ENCODE measurements at places on chromosomes 1 and 21.

- DNase-seq, result no peak
These were observed 6.3 kb downstream of the MAST2 start for GRCh38 chr1:45809761-45810160.

- no peak for DNase-seq
These were observed 144.6 kb downstream of the NFIA start for GRCh38 chr1:61226791-61227567.

GRCh38 chr1:81702903-81703302 lies 97.8 kb upstream of the ADGRL2 start:
- DNase-seq, result no peak

DNA sequence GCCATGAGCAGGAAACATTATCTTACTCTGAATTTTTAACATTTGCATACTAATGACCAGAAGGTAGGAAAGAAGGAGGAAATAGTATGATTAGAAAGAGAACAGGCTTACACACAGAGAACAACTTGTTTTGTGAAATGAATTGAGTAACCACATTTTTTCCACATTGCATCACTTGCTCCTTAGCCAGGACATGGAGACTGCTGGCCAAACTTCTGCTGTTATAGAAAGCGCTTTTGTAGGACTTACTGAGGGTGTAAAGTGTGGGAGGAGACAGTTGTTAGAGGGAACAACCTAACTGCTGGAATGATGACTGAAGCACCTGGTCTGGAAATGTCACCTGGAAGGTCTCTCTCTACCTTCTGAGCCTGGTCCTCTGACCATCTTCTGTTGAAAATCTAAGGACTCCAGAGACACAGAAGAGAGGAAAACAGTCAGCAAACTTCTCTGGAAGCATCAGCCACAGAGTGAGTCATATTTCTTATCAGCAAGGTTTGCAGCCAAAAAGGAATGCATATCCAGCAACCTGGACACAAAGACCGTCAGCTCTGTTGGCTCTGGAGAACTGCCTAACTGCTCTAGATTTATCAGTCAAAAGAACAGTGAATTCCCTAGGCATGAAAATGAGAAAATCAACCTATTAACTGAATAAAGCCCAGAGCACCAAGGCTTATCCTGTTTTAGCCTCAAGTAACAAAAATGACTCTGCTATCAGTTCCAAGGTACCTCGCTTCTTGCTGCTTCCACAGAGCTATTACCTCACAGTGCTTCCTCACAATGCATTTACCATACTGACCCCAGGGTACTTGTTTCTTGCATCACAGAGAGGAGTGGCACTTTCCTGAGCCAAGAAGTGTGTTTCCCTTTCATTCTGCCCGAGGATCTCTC lies 88.0 kb upstream of the SLFNL1 start:
- no peak for DNase-seq

DNA sequence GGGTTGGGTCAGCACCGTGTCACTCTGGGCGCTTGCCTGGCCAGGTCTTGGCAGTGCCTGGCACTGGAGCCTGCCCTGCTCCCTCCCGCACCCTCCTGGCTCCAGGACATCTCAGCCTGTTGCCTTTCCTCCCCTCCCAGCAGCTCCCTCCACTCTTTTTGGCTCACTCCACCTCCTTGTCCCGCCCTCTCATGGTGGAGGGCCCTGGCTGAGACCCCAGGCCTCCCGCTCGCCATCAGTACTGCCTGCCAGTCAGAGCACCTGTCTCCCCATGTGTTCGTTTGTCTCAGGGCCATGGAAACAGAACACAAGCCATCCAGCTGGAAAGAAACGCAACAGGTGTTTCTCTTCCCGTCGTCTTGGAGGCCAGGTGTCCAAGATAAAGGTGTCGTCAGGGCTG lies 61.0 kb downstream of the B3GALT5 start:
- DNase-seq, result no peak

- no peak for DNase-seq
These were observed 27.7 kb downstream of the PLPP3 start for GRCh38 chr1:56551691-56552090.

DNA sequence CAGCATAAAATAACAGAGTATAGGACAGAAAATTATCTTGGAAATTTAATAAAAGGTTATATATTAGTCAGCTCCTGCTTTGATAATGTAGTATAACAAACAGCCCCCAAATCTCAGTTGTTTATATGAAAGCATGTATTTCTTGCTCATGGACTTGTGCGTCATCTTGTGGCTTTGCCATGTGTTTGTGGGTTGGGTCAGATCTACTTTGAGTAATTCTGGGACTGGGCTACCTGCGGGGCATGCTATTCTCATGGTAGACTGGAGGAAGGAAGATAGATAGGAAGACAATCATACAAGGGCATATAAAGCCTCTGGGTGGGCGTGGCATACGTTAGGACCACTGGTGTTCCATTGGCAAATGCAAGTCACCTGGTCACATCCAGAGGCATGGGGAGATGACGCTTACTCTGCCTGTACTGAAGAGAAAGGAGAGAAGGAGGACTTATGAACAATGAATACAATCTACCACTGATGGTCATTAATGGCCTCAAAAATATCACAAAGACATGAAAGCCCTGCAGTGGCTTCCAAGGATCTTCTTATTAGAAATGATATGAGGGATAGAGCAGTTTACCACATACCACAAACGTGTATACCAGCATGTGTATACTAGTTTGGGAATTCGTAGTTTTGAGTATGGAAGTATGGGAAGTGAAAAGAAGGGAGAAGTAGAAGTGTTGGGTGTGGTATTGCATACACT lies 267.0 kb downstream of the DISC1 start:
- DNase-seq, result no peak

- DNase-seq, result no peak
These were observed 15.1 kb upstream of the EPB41 start for GRCh38 chr1:28899267-28899666.

GRCh38 chr1:174209347-174210187 lies 50.2 kb downstream of the RABGAP1L start:
- no peak for DNase-seq

- no peak for DNase-seq
These were observed 91.3 kb downstream of the RWDD3 start for GRCh38 chr1:95325349-95325748.

DNA sequence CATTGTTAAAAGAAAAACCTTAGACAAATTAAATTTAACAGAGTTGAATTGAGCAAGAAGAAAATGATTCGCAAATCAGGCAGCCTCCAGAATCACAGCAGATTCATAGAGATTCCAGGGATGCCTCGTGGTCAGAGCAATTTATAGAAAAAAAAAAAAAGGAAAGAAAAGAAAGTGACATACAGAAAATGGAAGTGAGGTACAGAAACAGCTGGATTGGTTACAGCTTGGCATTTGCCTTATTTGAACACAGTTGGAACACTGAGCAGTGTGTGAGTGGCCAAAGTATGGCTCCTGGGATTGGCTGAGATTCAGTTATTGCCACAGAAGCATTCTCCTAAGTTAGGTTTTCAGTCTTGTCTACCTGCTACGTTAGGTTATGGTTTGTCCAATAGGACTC lies 9.1 kb upstream of the C21orf91 start:
- no peak for DNase-seq

- no peak for DNase-seq
These were observed 36.6 kb downstream of the CCDC185 start for GRCh38 chr1:223429821-223430220.

GRCh38 chr21:17461014-17461413 lies 51.8 kb upstream of the CXADR start:
- DNase-seq, result no peak

DNA sequence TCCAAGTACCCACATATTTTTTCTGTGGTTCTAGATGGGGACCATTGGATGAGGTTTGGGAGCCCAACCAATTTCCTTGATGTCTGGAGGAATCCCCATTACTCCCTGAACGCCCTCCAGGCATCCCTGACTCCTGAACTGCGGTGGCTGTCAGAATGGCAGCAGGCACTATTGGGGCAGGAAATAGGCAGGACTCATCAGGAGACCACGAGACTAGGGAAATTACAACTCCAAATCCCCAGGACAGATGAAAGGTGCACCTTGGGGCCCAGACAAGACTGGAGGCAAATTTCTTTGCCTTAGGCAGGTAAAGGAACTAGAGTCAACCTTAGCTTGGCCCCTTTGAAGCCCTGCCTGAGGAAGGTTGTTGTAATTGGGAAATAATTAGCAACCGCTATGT lies 1.1 kb downstream of the CGN start:
- DNase-seq, result no peak

DNA sequence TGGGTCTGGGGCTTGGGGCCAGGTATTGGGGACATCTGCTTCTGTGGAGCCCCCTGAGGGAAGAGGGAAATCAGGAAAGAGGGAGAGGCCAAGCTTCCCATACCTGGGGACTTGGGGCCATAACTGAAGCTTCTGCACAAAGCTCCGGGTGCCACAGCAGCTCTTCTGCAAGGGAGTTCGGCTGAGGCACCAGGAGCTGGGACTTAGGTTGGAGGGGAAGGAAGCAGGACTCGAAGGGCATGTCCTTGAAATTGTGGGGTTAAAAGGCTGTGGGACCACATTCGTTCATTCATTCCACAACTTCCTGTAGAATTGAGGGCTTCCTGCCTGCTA lies 1.7 kb upstream of the EPS8L3 start:
- DNase-seq, result no peak

DNA sequence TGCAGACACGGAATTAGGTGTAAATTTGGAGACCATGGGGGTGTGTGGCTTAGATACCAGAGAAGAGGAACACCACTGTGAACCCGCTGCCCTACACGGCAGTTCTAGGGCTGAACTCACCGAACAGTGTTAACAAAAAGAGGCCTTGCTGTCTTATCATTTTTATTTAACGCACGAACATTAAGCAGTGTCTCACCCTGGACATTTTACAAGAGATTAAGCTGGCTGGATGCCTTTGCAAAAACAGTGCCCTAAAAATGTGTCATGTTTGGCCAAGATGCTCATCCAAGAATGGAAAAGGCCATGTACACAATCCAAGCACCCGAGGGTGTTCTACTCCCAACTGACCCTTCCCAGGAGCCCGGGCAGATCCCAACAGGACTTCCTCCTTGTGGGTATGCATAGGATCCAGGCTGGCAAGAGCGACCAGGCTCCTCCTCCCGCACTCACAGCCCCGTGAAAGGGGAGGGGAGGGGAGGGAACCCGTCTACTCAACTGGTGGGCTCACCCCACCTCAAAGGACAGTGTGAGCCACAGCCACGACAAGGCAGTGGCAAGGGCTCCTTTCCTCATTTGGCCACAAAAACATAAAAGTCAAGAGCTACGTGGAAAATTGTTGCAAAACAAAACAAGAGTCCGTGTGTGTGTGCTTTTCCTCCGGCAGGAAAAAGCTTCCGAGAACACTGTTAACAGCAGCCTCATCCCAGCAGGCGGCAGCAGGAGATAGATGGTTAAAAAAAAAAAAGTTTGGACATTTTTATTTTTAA lies 20.3 kb downstream of the C2CD2 start:
- DNase-seq, result no peak

GRCh38 chr1:205188098-205188497 lies 23.4 kb downstream of the DSTYK start:
- DNase-seq, result no peak

- DNase-seq, result no peak
These were observed 431.1 kb downstream of the LRRIQ3 start for GRCh38 chr1:73766786-73767348.

- no peak for DNase-seq
These were observed 8.5 kb upstream of the NID1 start for GRCh38 chr1:236073307-236073897.

DNA sequence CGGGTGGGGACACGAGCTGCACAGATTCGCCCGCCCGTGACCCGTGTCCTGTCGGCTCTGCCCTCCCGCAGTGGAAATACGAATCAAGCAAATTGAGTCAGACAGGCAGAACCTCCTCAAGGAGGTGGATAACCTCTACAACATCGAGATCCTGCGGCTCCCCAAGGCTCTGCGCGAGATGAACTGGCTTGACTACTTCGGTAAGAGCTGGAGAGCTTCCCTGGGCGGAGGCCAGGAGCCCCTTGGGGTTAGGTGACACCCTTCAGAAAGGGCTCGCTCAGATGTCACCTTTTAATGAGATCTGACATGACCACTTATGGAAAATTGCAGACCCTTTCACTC lies 489 bp downstream of the CDCA8 start:
- no peak for DNase-seq

GRCh38 chr1:208043691-208044181 lies 132.8 kb upstream of the CD34 start:
- no peak for DNase-seq

DNA sequence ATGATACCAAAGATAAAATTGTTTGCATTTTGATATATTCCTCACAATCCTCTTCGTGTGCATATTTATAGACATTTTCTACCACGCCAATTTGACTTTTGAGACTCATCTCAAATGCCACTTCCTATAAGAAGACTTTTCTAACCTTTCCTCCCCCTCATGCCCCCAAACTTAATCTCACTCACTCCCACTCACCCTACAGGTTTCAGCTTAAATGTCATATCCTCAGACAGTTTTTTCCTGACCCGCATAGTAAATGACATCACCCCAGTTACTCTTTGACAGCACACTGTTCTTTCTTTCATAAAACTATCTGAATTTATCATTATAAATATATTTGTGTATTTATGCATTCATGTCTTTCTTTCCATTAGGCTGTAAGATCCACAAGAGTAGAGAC lies 29.6 kb upstream of the RGS8 start:
- no peak for DNase-seq

DNA sequence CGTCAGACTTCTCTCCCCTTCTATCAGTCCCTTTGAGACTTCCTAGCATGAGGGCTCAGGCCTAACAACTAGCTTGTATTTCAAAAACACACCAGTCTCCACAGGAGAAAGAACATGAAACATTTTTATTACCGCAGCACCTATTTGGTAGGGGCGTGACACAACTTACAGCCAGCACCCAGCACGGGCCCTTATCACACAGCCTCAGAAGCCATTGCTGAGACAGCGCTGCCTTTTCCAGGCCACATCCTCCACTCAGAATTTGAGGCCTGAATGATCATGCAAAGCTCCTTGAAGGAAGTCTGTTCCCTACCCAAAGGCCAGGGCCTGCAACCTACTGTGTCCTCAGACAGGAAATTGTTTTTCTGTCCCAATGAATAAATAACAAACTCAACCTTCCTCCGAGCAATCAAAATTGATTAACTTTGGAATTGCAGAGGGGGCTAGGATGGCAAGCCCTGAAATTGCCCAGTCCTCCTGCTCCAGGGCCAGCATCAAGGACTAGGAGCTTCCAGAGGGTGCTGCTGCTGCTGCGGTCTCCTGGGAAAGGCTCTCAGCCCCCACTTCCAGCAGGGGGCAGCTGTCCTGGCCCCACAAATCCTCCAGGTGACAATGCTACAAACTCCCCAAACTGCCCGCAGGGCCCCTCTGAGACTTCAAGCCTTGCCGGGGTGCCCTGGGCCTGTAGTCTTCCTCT lies 94.3 kb upstream of the GALNT2 start:
- no peak for DNase-seq

GRCh38 chr1:183569141-183569540 lies 21.1 kb downstream of the NCF2 start:
- no peak for DNase-seq

- DNase-seq, result no peak
These were observed 75.5 kb downstream of the CAMK2N1 start for GRCh38 chr1:20410503-20410902.

GRCh38 chr1:229657993-229658755 lies 32.1 kb downstream of the URB2 start:
- DNase-seq, result no peak

Data from GM12892 (cell line).